ENCODE measurements at places on chromosomes 4 and X.

DNA sequence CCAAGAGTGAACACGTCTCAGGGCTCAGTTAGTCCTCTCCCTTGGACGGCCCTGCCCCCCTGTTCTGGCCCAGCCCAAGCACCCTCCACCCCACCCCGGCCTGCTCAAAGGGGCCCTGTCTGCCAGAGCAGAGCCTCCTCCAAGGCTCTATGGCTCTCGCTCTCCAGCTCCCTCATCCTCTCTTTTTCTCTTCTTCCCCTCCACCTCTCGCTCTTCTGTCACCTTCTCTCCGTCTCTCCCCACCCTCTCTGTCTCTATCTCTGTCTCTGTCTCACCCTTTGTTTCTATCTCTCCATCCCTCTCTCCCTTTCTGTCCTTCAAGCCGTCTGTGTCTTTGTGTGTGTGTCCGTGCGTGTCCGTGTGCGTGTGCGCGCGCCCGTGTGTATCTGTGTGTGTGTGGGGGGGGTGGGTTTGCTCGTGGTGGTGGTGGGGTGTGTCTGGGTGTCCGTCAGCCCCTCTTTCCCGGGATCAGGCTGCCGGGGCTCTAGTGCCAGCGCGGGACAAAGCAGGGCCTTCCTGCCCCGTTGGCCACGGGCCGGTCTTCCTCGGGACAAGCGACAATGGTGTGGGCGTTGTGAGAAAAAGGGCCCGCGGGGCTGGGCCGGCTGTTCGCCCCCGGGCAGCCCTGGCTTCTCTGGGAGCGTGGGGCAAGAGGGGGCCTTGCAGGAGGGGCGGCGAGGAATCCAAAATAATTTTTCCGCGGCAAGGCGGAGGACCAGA, 8.7 kb downstream of the FRG2 start:
- H3K27ac ChIP-seq, result no peak overlapping the region
- H3K27me3 ChIP-seq, result peaks cover 67% of the 10 kb centered on the region
- no peak for DNase-seq
- no peaks in the 10 kb centered on the region for H3K36me3 ChIP-seq
- H3K4me1 ChIP-seq, result peaks cover 15% of the 10 kb centered on the region

- H3K36me3 ChIP-seq, result no peaks in the 10 kb centered on the region
- H3K4me3 ChIP-seq, result no peak overlapping the region
- no peaks in the 10 kb centered on the region for H3K27me3 ChIP-seq
Observed at GRCh38 chr4:42715807-42716482, 59.0 kb upstream of the ATP8A1 start.

GRCh38 chr4:79290376-79290775, 35.5 kb downstream of the NAA11 start:
- H3K4me3 ChIP-seq, result no peak overlapping the region
- no peaks in the 10 kb centered on the region for H3K4me1 ChIP-seq
- H3K27me3 ChIP-seq, result no peaks in the 10 kb centered on the region

- H3K4me1 ChIP-seq, result peaks cover 10% of the 10 kb centered on the region
- H3K36me3 ChIP-seq, result no peaks in the 10 kb centered on the region
- H3K27ac ChIP-seq, result no peak overlapping the region
- no peak for DNase-seq
Observed at GRCh38 chr4:183154701-183155391, 55.8 kb downstream of the WWC2 start.

DNA sequence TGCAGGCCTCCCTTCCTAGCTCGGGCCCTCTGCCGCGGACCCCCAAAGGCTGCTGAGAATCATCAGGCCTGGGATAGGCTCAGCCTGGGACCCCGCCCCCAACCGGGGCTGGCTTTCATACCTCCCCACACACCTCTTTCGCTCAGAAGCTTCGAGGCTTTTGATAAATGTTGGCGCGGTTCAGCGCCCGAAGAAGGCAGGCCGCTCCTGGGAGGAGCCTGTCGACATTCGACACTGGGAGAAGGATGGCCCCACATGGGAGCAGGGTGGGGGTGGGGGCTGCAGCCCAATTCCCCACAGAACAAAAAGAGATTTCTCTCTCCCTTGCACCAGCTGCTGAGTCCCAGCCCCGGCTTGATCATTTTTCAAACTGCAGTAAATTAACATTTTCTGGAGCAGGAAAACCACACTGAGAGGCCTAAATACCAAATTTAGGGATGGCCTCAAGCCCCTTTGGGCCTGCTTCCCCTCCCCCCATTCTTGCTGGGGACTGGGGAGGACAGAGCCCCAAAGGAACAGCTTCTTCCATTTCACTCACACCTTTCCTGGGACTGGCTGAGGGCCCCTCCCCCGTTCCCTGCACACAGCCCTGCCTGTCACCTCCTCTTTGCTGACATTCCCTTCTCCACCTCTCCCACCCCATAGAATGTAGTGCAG, 112.9 kb upstream of the PJA1 start:
- H3K27ac ChIP-seq, result no peak overlapping the region
- H3K27me3 ChIP-seq, result no peaks in the 10 kb centered on the region
- H3K4me3 ChIP-seq, result no peak overlapping the region
- no peaks in the 10 kb centered on the region for H3K36me3 ChIP-seq

- no peak overlapping the region for H3K27ac ChIP-seq
- no peaks in the 10 kb centered on the region for H3K36me3 ChIP-seq
- no peaks in the 10 kb centered on the region for H3K4me1 ChIP-seq
- peaks cover 1% of the 10 kb centered on the region for H3K27me3 ChIP-seq
- no peak overlapping the region for H3K4me3 ChIP-seq
Observed at GRCh38 chr4:6668391-6668790, 25.3 kb upstream of the S100P start.

- H3K36me3 ChIP-seq, result no peaks in the 10 kb centered on the region
- no peaks in the 10 kb centered on the region for H3K27me3 ChIP-seq
- H3K27ac ChIP-seq, result no peak overlapping the region
- no peak overlapping the region for H3K4me3 ChIP-seq
Observed at GRCh38 chr4:10033191-10033881, 12.0 kb upstream of the SLC2A9 start.

- no peaks in the 10 kb centered on the region for H3K27me3 ChIP-seq
- H3K36me3 ChIP-seq, result no peaks in the 10 kb centered on the region
- H3K4me1 ChIP-seq, result no peaks in the 10 kb centered on the region
- H3K4me3 ChIP-seq, result no peak overlapping the region
- DNase-seq, result no peak
- no peak overlapping the region for H3K27ac ChIP-seq
Observed at GRCh38 chr4:185752872-185753271, 59.1 kb downstream of the SORBS2 start.

DNA sequence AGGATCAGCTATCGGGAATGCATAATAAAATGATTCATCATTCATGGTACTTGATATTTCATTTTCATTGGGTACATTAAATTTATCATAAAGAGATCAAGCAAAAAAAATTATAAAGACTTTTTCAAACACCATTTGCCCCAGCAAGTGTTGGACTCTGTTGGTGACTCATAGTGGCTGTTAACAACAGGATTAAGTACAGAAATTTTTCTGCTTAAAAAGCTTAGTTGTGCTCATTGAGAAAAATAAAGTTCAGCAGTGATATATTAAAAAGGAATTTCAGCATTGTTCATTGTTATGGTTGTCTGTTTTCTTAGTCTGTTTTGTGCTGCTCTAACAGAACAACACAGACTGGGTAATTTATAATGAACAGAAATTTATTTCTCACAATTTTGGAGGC, 86.2 kb upstream of the PCDH10 start:
- H3K27ac ChIP-seq, result no peak overlapping the region
- H3K4me3 ChIP-seq, result no peak overlapping the region
- no peaks in the 10 kb centered on the region for H3K36me3 ChIP-seq
- no peak for DNase-seq
- H3K4me1 ChIP-seq, result peaks cover 3% of the 10 kb centered on the region

DNA sequence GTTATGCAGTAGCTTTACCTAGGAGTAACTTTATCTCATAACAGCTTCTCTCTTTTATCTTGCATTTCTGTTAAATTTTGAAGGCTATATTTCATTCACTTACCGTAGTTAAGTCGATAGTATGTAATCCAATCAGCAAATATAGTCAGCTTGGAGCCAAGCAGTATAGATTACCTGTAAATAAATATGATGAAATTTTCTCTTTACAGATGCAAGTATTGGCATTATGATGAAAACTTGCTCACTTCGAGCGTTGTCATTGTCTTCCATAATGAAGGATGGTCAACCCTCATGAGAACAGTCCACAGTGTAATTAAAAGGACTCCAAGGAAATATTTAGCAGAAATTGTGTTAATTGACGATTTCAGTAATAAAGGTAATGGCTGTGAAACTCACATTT, 42.3 kb downstream of the HMGB2 start:
- no peak overlapping the region for H3K4me3 ChIP-seq
- H3K27ac ChIP-seq, result no peak overlapping the region
- H3K36me3 ChIP-seq, result no peaks in the 10 kb centered on the region
- DNase-seq, result no peak
- peaks cover 6% of the 10 kb centered on the region for H3K4me1 ChIP-seq

DNA sequence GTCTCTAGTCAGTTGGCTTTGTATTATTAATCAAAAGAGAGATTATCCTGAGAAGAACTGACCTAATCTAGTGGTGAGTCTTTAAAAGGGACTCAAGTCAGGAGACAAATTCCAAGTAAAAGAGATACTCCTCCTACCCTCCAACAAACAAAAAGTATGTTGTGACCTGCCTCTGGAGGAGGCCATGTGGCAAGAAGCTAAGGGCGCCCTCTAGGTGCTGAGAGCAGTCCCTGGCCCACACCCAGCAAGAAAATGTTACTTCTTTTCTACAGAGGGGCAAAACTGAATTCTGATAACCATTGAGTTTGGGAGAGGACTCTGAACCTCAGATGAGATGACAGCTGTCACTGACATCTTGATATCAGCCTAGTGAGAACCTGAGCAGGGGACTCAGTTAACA, 953.6 kb upstream of the AGA start:
- H3K27ac ChIP-seq, result no peak overlapping the region
- H3K36me3 ChIP-seq, result no peaks in the 10 kb centered on the region
- H3K4me1 ChIP-seq, result no peaks in the 10 kb centered on the region
- no peaks in the 10 kb centered on the region for H3K27me3 ChIP-seq
- DNase-seq, result no peak
- no peak overlapping the region for H3K4me3 ChIP-seq

GRCh38 chr4:80484712-80485111, 149.2 kb downstream of the CFAP299 start:
- no peak overlapping the region for H3K27ac ChIP-seq
- no peaks in the 10 kb centered on the region for H3K36me3 ChIP-seq
- DNase-seq, result no peak
- no peak overlapping the region for H3K4me3 ChIP-seq

- no peaks in the 10 kb centered on the region for H3K27me3 ChIP-seq
- no peak overlapping the region for H3K4me3 ChIP-seq
- no peaks in the 10 kb centered on the region for H3K36me3 ChIP-seq
- no peak for DNase-seq
- peaks cover 3% of the 10 kb centered on the region for H3K4me1 ChIP-seq
Observed at GRCh38 chrX:115589419-115589818, 28.4 kb downstream of the PLS3 start.

- H3K27me3 ChIP-seq, result no peaks in the 10 kb centered on the region
- no peak overlapping the region for H3K4me3 ChIP-seq
- no peak overlapping the region for H3K27ac ChIP-seq
- no peaks in the 10 kb centered on the region for H3K4me1 ChIP-seq
Observed at GRCh38 chr4:76087007-76087769, 12.7 kb downstream of the ART3 start.

- H3K36me3 ChIP-seq, result peaks cover 4% of the 10 kb centered on the region
Observed at GRCh38 chrX:130001893-130002292, 19.5 kb downstream of the BCORL1 start.

- H3K27ac ChIP-seq, result no peak overlapping the region
- no peaks in the 10 kb centered on the region for H3K27me3 ChIP-seq
- H3K4me1 ChIP-seq, result no peaks in the 10 kb centered on the region
- no peak overlapping the region for H3K4me3 ChIP-seq
- peak; percentile 26 for DNase-seq
Observed at GRCh38 chr4:103786014-103786413, 66.2 kb upstream of the TACR3 start.

DNA sequence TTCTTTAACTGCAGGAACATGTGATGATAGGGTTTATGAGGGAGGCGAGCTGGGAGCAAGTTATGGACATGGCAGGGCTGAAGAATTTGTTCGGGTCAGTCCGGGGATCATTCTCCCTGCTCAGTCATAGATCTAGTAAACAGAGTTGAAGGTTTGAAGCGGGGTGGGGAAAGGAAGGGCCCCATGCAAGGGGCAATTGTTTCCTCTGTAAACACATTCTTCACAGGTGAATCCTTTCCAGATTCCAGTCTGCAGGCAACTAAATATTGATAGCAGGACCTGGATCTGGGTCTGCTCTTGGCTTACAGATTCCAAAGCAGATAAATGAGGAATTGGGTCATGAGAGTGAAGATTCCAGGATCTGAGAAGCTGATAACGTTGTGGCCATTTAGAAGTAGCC, 44.3 kb upstream of the ARHGAP24 start:
- H3K4me1 ChIP-seq, result peaks cover 19% of the 10 kb centered on the region
- H3K4me3 ChIP-seq, result no peak overlapping the region
- peak overlapping the region; percentile 88 for H3K27ac ChIP-seq
- H3K27me3 ChIP-seq, result no peaks in the 10 kb centered on the region
- DNase-seq, result peak; percentile 96

DNA sequence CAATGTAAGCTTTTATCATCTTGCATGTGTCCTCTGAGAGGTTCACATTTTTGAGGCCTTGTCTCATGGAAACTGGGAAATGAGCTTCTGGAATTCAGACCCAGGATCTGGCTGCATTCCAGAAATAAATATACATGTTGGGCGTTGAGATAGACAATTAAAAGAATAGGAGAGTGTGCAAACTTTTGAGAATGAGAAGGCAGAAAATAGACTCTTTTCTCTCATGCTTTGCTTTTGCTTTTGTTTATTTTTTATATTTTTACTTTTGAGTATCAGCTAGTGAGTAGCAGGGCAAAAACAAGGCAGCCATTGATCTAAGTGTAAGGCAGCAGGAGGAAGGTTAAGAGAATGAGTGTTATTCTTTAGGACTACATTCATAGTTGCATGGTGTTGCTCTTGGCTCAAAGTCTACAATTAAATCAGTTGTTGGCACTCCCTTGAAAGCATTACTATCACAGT, 12.4 kb downstream of the SHROOM3 start:
- no peaks in the 10 kb centered on the region for H3K4me1 ChIP-seq
- DNase-seq, result no peak
- no peak overlapping the region for H3K27ac ChIP-seq
- H3K36me3 ChIP-seq, result no peaks in the 10 kb centered on the region
- H3K4me3 ChIP-seq, result no peak overlapping the region

- H3K4me1 ChIP-seq, result no peaks in the 10 kb centered on the region
- no peak overlapping the region for H3K4me3 ChIP-seq
- H3K36me3 ChIP-seq, result peaks cover 2% of the 10 kb centered on the region
- no peaks in the 10 kb centered on the region for H3K27me3 ChIP-seq
- no peak overlapping the region for H3K27ac ChIP-seq
Observed at GRCh38 chr4:48706736-48707135, 73.3 kb downstream of the FRYL start.
